ENCODE measurements at places on chromosomes 7 and 10. TPM values are rescaled to one million over a fixed set of nuclear protein-coding genes. Genes with fewer than 3 reads are reported as not detected.

DNA sequence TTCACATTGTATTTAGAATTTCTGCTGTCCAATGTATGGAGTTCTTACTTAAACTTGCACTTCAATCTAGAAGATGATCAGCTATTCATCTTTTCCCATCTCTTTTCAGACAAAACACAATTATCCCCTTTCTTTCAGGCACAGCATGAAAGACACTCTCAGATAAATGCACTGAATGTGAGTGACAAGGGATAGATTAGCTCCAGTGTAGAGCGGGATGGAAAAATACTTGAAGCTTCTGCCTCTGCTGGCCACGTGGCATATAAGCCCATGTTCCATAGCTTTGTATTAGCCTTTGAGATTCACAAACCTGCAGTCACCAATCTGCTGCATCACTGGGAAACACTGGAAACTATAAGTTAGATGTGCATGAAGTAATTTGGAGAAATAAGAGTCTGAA is 162.2 kb upstream of the FAM3C start:
- no peak for DNase-seq

DNA sequence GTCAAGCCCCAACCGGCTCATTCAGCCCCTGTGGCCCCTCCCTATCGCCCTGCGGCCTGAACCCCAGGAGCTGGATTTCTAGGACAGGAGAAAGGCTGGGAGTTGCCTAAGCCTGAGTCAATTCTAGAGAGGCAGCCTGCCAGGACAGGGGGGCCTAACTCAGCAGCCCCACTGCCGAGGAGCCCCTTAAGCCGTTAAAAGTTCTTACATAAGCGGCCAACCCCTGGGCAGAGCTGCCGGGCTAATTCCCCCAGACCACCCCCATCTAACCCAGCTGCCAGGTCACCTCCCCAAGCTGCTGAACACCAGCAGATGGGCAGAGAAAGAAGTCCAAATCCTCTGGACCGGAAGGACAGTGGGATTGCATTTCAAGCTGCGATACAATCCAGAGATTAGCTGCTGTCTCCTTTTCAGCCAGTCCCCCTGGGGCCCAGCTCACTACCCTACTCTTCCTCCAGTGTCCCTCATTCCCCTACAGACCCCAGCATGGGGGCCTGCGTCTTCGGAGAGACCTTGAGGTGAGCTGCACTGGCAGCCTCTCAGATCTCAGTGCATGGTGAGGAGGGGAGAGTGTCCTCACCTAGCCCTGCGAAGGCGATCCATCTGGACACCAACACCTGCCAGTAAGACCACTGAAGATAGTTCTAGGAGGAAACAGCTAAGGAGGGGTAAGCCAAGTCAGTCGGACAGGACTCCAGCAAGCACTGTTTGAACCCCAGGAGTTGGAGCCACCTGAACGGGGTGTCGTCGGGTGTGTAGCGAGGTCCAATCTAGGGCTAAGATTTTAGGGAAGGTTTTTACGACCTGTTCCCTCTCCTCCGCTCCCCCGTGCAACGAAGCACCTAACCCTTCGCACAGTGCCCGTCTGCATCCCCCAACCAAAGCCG is 830 bp downstream of the IMPDH1 start:
- DNase-seq = no peak

Gene DRGX
- not detected for total RNA-seq

DNA sequence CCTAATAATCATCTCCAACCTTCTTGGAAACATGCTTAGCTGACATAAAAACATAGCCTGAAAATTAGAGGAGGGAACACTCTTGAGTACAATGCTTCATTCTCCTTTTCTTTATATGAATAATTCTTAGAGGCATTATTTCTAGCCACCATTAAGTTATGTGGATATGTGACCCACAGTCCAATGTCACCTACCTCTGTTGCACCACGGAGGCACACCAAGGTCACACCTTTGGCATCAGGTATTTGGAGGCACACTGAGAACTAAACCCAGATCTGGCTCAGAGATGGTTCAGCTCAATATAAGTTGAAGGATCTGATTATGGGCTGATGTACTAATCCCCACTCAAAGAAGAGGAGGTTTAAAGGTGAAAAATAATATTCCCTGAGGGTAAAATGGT is 385.1 kb downstream of the POM121L12 start:
- no peak for DNase-seq

GRCh38 chr7:129923709-129924108 is 29.1 kb downstream of the UBE2H start:
- DNase-seq = peak; percentile 50

Gene CYP3A7
- not detected for total RNA-seq

Gene PAX2
- not detected for total RNA-seq

GRCh38 chr7:8387551-8388256 is 45.7 kb upstream of the NXPH1 start:
- peak; percentile 24 for DNase-seq

DNA sequence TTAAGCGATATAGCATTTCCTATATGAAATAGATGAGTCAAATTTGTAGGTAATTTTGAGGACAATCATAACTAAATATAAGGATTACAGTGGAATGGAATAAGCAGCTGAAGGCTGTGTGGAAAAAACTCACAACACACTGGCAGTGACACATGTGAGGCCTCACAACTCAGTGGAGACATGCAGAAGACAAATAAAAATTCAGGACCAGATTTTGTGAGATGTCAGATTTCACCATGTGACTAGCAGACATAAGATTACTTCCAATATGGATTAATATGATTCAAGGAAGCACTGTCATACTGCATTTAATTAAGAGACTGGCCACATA is 17.6 kb downstream of the ERLIN1 start:
- no peak for DNase-seq

Gene SNX10
- 48.8 TPM for total RNA-seq

Gene MGMT
- total RNA-seq = 35.8 TPM

DNA sequence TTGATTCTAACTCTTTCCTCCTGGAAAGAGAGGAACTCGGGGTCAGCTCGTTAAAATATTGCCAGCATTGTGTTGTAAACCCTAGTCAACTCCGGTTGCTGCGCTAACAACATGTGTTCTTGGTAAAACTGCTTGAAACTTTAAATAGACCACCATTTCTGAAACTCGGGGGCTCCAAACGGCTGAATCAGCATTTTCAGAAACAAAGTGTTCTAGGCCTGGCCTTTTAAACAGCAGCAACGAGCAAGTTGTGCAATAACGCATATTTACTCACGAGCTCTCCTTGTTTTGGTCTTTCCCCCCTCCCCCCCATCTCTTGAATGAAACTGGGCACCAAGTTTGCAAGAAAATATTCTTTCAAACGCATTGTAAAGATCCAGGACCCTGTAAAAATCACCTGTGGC is 9.2 kb upstream of the GRB10 start:
- DNase-seq = no peak

Gene PRKRIP1
- total RNA-seq = 19.8 TPM

DNA sequence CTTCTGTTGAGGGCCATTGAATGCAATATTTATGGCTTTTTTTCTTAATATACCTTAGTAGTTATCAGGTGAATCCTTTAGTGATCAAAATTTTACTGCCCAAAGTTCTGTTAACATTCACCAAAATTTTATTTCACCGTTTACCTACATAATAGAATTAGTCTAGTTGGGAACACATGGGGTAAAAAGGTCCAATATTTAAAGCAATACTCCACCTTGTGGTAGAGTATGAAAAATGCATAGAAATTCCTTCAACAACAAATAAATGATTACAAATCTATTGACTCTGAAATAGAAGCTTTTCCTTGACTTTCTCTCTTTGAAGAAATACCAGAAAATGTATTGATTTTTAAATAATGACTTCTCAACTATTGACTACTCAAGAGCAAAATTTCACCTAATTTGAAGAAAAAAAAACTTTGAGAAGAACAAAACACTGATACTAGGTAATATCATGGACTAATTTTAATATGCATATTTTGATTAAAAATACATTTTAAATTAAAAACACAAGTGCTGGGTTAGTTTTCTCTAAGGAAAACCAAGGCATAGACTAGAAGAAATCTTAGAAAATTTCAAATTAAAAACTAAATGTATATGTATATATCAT is 43.3 kb downstream of the POLR1F start:
- DNase-seq = no peak

GRCh38 chr7:105796365-105796764 is 80.0 kb downstream of the ATXN7L1 start:
- peak; percentile 40 for DNase-seq

DNA sequence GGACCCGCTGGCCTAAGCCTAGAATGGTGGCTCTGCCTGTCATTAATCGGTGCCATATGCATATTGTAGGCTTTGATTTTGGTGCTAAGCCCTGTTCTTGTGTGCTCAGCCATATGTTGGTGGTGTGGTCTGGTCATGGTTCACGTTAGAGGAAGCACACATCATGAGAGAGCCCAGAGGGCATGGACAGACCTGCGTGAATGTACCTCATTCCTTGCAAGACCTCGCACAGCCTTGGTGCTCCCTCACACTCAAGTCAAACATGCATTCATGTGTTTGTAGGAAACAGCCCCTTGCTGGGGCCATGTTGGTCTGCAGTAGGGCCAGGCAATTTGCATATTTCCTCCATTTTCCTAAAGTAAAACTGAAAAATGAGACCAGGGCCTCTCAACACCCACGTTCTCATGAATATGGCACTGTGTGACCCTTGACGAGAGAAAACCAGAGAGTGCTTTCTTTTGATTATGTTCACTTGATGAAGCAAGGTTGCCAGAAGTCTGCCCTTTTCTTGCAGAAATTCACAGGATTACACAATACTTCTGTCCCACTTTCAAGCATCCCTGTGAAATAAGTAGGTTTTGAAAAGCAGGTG is 268.7 kb downstream of the CELF2 start:
- DNase-seq = no peak

Gene FAM25A
- total RNA-seq = 5.5 TPM

GRCh38 chr10:112533916-112534315 is 86.9 kb downstream of the VTI1A start:
- DNase-seq = no peak

Gene SLC26A3
- total RNA-seq = not detected

DNA sequence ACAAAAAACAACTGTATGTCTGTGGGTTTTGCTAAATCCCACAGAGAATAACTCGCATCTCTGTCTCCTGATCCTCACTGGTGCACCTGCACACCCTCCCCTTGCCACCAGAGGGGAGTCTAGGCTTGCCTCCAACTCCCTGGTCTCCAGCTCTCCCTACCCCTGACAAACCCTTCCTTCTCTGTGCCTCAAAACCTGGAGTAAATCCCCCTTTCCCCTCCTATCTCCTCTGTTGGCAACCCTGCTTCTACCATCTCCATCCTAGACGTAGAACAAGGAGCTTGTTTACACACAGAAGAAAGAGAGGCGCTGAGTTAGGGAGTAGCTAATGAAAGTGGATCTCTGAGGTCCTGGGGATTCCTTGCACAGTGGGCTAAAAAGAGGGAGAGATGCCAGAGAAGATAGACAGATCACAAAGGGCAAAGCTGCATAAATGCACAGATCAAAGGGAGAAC is 6.0 kb downstream of the MBLAC1 start:
- peak; percentile 56 for DNase-seq

- no peak for DNase-seq
Observed at GRCh38 chr7:50867034-50867356, 84.3 kb upstream of the GRB10 start.

Gene TRIM50
- not detected for total RNA-seq

DNA sequence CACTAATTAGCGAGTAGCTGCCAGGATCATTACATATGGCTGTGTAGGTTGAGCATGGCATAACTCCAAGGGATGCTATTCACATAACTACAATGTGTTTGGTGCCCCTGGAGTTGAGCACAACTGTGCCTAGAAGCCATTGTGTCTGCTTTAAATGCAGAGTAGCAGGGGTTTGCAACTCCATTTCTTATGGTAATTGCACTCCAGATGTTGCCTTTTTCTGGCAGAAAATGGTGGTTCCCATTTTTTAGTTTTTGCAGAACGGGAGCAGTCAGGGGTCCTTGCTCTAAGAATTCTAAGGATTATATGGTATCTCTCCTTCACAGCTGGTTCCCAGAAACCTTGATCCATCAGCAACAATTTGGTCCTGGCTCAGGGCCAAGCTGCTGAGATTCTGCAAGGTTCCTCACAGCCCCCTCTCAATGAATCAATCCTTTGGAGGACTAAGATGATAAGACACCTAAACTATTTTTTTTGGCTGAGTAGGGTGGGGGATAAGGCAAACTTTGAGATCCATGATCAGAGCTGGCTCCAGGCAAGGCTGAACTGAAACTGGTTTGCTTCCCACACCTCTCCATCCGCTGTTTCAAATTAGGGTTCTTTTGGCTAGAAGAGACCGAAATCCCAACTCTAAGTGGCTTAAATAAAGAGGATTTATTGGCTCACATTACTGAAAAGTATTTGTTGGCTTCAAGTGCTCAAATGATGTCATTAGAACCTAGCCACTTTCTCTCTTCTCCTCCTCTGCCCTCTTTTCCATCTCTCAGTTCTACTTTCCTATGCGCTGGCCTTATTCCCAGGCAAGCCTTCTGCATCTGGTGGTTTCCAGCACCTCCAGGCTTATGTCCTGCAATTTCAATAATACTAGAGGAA is 97.5 kb upstream of the CCDC6 start:
- no peak for DNase-seq

DNA sequence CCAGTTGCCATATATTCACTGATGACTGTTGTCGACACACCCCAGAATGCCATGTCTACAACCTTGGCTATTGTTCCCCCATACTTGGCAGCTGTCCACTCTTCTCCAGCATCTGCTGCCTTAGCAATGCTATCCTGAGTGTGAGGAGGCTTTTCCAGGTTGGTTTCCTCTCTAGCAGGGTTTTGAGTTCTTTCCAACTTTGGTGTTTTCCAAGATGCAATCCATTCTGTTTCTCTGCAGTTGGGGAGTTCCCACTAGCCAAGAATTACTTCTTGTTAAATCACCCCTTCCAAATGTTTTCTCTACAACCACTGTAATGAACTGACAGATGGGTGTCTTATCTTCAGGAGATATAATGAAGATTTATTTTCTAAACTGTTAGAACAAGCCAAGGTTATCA is 617.4 kb downstream of the CCSER2 start:
- DNase-seq = no peak

- no peak for DNase-seq
Observed at GRCh38 chr10:85946713-85947326, 419.8 kb downstream of the GRID1 start.

DNA sequence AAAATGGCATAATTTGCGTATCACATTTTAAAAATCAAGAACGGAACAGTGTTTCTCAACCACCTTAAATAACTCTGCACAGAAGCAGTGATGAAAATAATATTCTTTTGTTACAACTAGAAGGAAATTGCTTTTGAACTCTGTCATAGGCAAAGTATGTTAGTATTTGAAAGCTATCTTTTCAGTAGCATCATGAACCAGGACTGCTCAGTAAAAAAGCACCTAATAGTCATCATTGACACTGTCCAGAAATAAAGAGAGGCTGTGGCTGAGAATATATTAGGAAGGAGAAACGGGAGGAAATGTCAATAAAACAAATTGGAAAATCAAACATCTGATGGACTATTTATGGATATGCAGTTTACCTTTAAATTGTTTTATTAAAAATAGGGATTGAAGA is 237.2 kb upstream of the AKR1E2 start:
- no peak for DNase-seq

Gene SLC16A12
- 0.83 TPM for total RNA-seq

- DNase-seq = peak; percentile 30
Observed at GRCh38 chr7:128791121-128791971, at the start of gene CCDC136. Gene CCDC136 (plus strand): TSS chr7:128791968. CDS start chr7:128792412, 444 bp downstream.

Gene DDX50
- total RNA-seq = 31.5 TPM

- no peak for DNase-seq
Observed at GRCh38 chr10:78377356-78377755, 343.7 kb downstream of the RPS24 start.

Gene TPK1
- 8.6 TPM for total RNA-seq

GRCh38 chr10:127694580-127695193 is 42.3 kb upstream of the FOXI2 start:
- no peak for DNase-seq

Data from adrenal gland (tissue), 19 donors.